ENCODE measurements at places on chromosomes 6 and 20.

DNA sequence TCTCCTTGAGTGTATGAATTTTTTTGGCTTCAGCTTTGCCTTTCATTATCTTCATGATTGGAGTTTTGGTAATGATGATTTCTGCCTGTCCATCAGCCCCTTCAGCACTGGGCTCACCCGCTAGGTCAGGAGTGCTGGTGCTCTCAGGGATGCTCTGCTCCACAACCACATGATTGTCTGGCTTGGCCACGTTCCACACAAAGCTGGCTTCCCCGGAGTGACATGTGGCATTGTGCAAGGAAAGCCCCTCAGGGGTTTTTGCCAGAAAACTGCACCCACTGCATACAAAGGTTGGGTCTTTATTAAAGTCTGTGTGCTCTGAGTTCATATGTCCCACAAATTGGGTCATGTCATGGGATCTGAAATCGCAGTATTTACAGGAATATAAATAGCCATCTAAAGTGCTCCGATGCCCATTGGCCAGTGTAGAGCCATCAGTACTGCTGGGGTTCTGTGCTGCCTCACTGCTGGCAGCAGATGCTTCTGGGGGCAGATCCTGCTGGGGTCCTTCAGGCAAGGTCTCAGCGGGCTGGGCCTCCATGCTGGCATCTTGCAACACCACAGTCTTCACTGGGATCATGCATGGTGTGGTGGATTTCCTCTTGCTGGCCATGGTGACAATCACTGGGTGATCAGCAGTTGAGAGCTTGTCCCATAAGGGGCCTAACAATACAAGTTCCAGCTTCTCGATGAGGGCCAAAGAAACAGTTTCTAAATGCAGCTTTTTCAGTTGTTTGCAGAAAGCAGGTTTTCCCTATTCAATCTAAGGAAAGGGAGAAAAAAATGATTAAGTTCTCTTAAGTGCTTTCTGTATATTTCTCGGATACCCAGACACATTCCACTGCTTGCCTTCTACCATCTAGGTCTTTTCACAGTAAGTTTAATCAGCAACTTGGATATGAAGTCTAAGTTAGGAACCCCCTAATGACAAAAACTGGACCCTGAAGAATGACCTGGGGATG, 67.2 kb downstream of the PLCG1 start:
- no peak for DNase-seq

- no peak for DNase-seq
These were observed 31.3 kb downstream of the BICRAL start for GRCh38 chr6:42813074-42813645.

DNA sequence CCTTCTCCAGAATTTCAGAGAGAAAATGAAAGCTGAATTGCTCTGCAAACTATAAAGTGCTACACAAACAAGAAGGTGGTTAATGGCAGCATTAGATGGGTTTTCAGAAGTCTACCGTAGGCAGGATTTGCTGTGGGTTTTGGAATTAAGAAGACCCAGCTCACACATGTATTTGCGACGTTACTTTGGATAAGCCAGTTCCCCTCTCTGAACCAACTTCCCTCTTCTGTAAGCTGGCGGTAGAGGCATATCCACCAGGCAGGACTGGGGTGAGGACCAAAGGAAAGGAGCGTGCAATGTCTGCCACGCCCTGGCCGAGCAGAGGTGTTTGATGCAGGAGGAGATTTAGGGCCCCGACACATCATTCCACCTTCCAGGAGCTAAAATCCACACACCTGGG, 6.9 kb downstream of the RSPO4 start:
- DNase-seq, result no peak

DNA sequence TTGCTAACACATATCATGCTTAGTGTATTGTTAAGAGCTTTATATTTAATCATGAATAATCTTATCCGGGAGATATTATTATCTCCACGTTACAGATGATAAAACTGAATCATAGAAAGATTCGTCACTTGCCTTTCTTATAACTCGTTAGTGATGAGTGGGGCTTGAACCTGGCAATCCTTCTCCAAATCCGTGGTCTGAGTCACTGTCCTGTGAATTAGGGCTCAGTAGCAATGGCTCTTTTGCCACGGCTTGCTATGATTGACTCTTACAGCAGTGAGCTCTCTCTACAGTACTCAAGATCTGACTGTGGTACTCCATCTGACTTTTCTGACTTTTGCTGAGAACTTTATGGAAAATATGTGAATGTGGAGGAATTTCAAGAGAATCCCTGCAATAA, 246.9 kb downstream of the PACRG start:
- no peak for DNase-seq

DNA sequence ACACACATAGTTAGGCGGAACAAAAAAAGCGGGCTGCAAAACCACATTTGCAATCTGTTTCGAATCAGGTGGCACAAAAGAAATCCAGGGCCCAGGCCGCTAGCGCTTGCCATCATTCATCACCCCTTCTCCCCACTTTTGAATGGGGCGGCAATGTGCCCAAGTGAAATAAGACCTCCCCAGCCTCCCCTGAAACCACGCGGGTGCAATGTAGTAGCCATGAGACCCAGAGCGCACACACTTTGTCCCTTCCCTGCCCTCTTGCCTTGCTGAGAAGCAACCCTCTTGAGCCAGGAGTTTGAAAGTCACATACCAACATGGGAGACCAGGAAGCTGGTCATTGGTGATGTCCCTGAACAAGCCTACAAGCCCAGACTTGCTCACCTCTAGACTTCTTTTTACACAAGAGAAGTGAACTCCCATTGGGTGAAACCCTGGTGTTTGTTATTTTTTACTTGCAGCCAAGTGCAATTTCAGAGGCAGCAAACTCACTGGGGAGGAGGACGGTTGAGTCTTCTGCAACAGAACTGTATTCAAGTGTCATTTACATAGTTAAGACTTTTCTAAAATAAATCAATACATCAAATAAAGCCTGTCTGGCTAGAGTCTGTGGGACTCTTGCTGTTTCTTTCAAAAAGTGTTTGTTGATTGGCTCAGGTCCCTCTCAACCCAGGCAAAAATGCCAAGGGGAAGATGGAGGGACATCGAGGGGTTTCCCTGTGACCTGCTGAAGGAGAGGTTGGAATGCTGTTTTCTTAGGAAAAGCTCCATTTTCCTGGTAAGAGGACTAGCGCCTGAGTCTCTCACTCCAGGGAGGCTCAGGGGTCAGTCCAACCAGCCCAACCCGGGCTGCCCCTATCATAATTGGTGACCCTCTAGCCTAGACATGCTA, 138.1 kb upstream of the PTPN1 start:
- no peak for DNase-seq

DNA sequence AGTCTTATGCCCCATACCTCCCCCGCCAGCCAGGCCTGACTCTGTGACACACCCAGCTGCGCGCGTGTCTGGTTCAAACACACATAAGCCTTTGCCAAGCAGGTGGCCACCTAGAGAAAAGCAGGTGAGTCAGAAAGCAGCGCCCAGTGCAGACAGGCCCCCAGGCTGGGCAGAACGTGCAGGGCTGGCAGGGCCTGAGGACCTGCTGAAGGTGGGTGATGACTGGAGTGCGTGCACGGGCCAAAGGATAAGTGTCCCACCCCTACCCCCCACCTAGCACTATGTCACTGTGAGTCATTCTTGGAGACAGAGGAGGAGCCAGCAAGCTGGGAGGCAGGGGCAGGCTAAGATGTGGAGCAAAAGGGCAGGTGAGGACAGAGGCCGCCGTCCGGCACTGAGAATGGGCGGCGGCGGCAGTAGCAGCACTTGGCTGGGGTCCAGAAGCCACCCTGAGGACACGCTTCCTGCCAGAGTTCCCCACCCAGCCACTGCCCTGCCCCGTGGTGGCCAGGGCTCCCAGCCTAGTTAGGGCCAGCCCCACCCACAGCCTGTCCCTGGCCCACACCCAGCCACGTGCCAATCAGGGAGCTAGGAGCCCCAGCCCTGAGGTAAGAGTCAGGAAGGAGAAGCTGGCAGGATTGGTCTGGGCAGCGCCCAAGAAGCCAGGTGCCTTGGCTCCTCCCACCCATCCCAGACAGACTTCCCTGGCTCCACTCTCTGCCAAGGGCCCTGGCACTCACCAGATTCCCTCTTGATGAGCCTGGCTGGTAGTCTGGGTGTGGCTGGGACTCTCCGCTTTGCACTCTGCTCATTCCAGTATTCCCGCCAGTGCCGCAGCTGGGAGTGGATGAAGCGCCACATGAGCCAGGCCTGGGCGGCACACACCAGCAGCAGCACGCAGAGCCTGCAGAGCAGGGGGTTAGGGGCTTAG, 72.7 kb downstream of the TRAM2 start:
- DNase-seq, result peak; percentile 64

GRCh38 chr6:156485150-156485549, 292.0 kb upstream of the ARID1B start:
- DNase-seq, result no peak

- DNase-seq, result peak; percentile 80
These were observed 33.4 kb upstream of the AAR2 start for GRCh38 chr20:36202891-36203338.

DNA sequence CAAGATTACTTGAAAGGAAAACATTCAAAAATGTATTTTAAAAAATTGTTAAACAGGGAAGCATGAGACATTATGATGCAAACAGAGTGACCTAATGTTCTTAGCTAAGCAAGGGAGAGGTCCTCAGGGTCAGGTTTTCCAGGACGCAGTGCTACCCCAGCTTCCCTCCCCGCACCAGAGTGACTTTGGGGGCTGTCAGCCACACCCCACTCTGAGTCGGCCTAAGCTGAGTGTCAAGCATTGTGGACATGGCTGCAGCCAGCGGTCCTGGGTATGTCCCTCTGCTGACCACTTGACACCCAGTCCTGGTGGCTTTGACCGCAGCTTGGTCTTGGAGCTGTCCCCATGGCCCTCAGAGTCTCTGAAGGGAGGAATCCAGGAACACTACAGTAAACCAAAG, 54.9 kb upstream of the CD93 start:
- no peak for DNase-seq

DNA sequence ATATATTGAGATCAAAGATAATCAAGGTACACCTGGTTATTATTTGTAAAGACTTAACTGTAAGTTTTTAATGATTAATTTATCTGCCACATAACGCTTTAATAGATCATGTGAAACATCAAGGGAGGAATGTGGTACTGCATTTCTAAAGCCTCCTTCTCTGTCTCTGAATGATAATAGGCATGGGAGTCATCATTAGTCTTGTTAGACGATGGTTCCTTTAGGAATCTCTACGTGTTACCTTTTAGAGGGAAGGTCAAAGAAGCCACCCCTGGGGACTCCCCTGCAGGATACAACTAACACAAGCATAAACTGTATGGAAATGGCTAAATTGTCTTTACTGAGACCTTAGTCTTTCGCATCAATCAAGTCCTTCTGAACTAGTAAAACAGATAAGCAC, 173.6 kb upstream of the MCHR2 start:
- DNase-seq, result no peak

GRCh38 chr6:10375391-10375969, 39.4 kb downstream of the TFAP2A start:
- DNase-seq, result no peak

- no peak for DNase-seq
These were observed 41.4 kb upstream of the CDH22 start for GRCh38 chr20:46349742-46350056.

GRCh38 chr6:15508931-15509330, 153.9 kb downstream of the DTNBP1 start:
- no peak for DNase-seq
